CD4-positive, alpha-beta T cell treated with Interferon alpha-2 for 1 hour (primary cell): ENCODE measurements at places on chromosomes 11 and 22.

DNA sequence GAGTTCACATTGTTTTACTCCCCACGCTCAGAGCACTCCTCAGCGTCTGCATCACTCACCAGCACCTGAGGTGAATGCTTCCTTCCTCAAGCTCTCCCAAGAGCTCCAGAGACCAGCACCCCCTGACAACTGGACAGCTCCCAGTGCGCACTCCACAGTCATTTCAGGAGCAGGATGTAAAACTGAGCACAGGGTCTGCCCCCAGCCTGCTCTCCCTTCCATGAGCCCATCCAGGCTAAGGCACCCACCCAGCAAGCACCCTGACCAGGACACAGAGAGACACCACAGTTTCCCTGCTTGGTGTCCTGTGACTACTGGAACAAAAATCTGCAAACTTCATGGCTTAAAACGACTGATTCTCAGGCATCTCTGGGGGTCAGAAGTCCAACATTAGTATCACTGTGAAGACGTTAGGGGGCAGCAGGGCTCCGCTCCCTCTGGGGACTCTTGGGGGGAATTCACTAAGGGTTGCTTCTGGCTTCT, 3.3 kb downstream of the SCGB1D2 start:
- DNase-seq: no peak

DNA sequence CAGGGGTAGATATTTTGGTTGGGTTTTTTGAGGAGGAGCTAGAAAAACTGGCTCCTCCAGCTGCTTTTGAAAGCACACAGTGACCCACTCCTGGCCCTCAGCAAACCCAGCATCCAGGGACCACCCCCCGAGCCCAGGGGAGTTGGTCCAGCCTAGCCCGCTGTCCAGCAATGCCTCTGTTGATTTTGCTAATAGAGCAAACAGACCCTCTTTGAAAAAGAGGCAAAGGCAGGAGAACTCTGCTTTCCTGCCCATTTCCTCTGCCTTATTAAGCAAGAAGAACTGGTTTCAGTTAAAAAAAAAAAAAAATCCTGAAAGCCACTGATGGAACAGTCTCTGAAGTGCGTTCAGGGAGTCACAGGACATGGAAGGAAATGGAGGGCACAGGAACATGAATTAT, 25.3 kb downstream of the ABTB2 start:
- DNase-seq: no peak

DNA sequence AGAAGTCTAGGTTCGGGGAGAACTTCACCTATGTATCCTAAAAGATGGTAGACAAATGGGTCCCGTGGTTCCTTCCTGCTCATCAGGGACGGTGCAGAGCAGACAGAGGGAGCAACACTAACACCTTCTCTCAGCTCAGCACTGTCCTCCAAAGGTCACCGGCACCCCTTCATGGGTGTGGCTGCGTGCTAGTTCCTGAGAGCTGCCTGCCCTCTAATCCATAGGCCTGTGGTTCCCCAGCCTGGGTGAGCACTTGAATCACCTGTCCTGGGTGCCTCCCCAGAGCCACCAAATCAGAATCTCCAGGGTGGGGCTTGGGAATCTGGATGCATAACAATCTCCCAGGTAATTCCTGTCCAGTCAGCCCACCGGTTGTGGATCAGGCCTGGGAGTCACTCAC, 113.9 kb upstream of the TMEM45B start:
- no peak for DNase-seq

- DNase-seq: no peak
Observed at GRCh38 chr11:96084610-96085318, 160.9 kb upstream of the MTMR2 start.

DNA sequence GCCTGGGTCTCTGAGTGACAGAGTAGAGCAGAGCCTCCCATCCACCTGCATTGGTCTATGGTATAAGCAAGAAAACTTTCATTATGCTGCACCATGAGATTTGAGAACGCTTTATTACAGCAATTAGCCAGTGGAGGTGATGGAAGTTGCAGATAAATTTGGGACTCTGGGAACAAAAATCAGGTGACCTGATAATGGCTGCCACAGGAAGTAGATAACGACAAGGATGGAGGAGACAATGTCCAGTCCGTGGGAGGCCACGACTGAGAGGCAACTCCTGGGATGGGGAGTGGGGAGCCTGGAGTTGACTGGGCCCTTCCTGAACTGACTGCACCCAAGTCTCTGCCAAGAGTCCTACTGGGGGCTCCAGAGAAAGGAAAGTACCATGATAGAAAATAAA, 4.7 kb downstream of the MRGPRD start:
- DNase-seq: no peak

DNA sequence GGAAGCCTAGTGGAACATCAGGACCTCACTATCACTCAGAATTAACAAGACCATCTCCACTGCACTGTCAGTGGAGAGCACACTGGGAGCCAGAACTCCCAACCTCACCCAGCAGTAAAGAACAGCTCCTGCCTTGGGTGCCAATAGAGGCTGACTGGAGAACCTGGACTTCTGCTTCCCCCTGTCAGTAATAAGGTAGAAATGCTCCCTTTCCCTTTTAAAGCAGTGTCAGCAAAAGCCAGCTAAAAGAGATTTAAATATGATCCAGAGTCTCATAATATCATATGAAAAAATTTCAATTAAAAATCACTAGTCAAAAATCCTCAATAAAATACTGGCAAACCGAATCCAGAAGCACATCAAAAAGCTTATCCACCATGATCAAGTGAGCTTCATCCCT, 82.8 kb downstream of the SPATA19 start:
- DNase-seq: no peak

- DNase-seq: no peak
Observed at GRCh38 chr22:31148488-31148887, 8.2 kb upstream of the PLA2G3 start.

DNA sequence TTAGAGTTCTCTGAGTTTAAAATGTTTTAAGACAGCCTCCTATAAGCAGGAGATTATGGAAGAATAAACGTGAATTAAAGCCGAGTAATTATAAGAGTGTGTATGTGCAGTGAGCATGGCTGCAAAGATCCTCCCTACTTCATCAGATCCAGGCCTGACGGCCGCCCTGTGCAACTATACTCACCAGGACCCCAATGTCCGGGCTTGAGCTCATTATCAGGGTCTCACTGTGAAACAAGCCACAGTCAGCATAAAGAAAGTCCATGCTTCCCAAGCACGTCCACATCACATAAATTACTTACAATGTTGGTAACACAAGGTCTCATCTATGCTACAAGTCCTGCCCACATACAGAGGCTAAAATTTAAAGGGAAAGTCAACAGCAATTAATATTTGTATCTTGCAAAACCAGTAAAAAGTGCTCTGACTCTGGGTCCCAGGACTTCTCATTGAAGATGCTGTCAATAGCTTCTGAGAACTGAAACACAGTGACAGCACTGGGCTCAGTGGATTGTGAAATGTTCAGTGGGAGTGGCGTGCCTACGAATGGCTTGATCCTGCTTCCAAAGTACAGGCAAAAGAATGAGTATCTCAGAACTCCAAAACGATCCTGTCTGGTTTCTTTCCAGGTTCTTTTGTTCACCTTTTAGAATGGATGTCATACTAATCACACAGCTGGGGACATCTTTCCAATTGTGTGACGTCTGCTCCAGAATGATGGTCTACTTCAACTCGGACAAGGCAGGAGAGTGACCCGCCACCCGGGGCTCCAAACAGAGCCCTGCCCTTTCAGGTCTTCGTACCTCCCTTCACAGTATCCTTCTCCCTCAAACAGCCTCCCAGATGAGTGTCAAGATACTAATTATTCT, 72.1 kb upstream of the ARFGAP3 start:
- peak; percentile 53 for DNase-seq

- DNase-seq: no peak
Observed at GRCh38 chr11:16669799-16670415, 68.5 kb upstream of the C11orf58 start.

GRCh38 chr11:3218483-3219280, at the start of gene MRGPRG:
MRGPRG (minus strand) TSS chr11:3218813; CDS start chr11:3218813, 0 bp downstream.
- no peak for DNase-seq
